ENCODE measurements at places on chromosomes 12 and 14.

- DNase-seq: no peak
Measured at GRCh38 chr12:74393272-74393671, 144.4 kb upstream of the ATXN7L3B start.

DNA sequence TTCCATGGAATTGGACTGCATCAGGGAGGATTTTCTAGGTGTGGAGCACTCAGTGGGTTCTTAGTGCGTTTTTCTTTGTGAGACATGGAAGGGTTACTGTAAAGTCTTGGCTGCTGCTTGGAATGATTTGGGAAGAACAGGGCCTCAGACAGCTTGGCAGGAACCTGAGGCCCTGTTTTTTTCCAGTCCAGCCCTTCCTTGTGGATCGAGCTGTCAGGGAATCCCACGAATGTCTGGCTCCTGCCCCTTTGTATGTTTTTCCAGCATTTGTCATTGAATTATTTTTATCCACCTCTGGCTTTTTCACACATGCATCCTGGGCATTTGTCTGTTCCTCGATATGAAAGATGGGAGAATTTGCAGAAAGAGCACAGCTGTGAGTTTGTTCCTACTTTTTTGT lies 158.5 kb downstream of the TGFB3 start:
- DNase-seq: no peak

GRCh38 chr12:51307655-51308593 lies 16.1 kb downstream of the BIN2 start:
- DNase-seq: no peak

- no peak for DNase-seq
Measured at GRCh38 chr14:44639781-44640385, 132.8 kb upstream of the FSCB start.

DNA sequence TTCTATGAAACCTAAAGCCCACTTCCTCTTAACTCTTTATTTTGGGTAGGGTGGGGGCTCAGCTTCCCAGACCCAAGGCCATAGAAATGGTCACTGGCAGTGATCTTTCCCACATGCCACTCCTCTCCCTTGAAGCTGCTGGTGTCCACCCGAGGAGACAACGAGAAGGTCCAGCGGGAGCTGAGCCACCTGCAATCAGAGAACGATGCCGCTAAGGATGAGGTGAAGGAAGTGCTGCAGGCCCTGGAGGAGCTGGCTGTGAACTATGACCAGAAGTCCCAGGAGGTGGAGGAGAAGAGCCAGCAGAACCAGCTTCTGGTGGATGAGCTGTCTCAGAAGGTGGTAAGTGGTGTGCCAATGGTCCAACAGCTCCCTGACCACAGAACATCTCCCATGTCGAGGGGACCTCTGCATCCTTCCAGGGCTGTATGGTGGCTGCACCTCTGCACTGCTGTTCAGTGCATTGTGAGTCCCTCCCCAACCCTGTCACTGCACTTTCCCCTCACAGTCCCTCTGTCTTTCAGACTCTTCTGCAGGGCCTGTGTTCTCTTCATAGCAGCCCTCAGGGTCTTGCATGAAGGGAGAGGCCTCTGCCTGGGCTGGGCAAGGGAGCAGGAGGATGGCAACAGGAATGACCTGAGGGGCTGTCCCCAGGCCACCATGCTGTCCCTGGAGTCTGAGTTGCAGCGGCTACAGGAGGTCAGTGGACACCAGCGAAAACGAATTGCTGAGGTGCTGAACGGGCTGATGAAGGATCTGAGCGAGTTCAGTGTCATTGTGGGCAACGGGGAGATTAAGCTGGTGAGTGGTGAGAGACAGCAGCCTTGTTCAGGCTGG lies 18.8 kb upstream of the PIP4K2C start:
- DNase-seq: no peak

GRCh38 chr14:25521616-25522015 lies 471.7 kb upstream of the STXBP6 start:
- DNase-seq: no peak

GRCh38 chr14:91606851-91607250 lies 96.7 kb upstream of the PPP4R3A start:
- no peak for DNase-seq

DNA sequence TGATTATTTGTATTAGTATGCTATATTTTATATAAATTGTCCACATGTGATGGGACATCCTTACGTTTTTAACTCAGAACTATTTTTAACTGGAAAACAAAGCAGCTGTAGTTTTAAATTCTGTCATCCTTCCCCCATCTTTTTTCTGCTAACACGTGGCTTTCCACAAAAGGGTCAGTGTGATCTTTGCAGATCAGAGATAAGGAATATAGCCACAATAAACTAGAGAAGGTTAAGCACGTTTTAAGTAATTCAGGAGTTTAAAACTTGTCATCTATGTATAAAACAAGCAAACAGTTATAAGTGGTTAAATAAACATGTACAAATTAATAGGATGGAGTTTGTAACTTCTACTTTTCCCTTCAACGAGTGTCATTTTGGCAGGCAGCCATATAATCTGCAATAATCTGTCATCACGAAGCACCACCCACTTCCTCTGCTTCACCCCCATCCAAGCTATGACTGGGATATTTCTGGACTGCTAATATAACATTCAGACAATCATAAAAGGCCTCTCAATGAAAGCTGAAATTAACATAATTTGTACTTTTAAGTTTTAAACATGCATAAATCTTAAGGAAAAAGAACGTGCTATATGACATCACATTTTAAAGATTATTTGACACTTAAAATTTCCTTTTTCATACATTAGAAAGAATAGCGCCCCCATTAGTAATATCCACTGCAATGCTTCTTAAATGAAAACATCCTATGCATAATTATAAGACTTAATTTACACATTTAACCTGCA lies 15.3 kb downstream of the TAOK3 start:
- DNase-seq: no peak

GRCh38 chr14:55107766-55108554 lies 21.1 kb upstream of the LGALS3 start:
- DNase-seq: no peak

DNA sequence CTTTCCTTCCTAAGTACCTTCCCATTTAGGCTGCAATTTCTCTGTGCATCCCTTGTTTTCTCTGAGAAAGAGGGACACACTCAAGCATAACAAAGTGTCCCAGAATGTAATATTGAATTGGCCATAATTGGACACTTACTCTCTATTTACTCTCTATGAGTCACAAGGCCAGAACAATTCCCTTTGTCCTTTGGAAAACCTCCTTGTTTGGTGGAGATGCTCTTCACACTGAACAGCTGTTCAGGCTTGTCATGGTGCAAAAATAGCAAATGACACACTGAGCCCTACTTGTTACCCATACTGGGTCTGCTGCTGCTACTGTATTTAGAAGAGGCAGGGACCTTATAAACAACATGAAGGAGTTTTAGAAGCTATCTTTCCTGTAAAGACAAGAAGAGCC lies 1590.5 kb upstream of the TMEM132C start:
- no peak for DNase-seq

DNA sequence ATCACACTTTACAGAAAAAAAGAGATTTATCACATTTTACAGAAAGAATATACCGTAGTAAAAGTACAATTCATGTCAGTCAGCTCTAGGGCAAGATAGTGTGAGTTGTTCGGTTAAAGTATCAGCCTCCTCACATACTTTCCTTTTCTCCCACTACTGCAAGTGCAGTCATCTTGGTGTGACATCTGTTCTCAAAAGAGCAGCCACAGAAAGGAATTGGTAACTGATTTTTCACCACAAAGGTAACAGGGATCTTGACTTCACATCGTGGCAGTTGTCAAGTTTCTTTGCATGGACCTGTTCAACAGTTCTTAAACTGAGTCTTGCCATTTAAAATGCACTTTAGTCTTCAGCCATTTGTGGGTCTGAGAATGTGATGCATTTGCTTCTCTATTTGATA lies 5.0 kb upstream of the E2F7 start:
- DNase-seq: no peak

GRCh38 chr12:71159264-71159663 lies 1.5 kb upstream of the TSPAN8 start:
- DNase-seq: no peak

- DNase-seq: no peak
Measured at GRCh38 chr14:100421756-100422470, 98.8 kb downstream of the SLC25A47 start.

GRCh38 chr14:81224222-81224621 lies 3.5 kb upstream of the GTF2A1 start:
- DNase-seq: no peak

DNA sequence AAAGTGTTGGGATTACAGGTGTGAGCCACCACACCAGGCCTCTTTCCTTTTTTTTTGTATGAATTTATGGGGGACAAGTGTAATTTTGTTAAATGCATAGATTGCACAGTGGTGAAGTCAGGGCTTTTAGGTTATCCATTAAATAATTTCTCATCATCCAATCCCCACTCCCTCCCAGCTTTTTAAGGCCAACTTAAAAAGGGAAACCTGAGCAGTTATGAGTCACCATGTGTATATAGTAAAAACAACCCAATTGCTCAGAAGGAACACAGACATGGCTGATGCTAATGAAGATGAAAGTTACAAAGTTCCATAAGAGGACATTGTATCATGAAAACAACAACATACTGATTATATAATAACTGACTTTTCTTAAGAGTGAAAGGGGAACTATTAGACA lies 25.6 kb upstream of the ARID2 start:
- DNase-seq: no peak

DNA sequence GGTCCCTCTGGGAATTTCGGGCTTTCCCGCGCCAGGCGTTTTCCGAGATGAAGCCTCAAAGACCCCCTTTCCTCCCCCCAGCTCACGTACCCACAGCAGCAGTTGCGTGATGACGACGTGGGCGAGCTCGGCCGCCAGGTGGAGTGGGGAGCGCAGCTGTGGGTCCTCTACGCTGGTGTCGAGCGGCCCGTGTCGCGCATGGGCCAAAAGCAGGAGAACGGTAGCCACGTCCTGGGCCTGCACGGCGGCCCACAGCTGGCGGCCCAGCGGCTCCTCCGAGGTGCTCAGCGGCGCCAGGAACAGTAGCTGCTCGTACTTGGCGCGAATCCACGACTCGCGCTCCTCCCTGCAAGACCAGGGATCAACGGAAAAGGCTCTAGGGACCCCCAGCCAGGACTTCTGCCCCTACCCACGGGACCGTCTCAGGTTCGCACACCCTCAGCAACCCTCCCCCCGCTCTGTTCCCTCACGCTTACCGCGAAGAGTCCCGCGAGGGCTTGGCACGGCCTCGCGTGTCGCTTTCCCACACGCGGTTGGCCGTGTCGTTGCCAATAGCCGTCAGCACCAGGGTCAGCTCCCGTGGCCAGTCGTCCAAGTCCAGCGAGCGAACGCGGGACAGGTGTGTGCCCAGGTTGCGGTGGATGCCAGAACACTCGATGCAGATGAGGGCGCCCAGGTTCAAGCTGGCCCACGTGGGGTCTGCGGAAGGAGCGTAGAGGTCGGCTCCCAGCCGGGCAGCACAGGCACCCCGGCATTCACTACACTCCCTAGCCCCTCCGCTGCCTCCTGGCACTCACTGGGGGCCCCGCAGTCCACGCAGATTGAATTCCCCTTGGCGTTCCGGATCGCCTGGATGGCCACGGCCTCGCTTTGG lies 11.4 kb downstream of the AGAP2 start:
- no peak for DNase-seq

DNA sequence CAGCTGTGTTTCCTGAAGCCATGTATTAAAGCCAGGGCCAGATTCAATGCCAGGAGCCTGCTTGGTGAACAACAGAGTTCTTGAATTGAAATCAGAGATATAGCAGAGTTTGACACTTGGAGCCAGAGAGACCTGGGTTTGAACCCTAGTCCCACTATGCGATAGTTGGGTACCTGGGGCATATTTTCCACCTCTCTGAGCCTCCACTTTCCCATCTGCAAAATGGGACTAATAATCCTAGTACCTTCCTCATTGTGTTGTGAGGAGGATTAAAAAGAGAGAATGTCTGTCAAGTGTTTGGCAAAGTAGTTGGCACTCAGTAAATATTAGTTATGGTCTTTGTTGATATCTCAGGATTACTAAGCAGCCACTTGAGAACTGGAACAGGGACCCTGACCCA lies 6.0 kb upstream of the HRK start:
- no peak for DNase-seq

DNA sequence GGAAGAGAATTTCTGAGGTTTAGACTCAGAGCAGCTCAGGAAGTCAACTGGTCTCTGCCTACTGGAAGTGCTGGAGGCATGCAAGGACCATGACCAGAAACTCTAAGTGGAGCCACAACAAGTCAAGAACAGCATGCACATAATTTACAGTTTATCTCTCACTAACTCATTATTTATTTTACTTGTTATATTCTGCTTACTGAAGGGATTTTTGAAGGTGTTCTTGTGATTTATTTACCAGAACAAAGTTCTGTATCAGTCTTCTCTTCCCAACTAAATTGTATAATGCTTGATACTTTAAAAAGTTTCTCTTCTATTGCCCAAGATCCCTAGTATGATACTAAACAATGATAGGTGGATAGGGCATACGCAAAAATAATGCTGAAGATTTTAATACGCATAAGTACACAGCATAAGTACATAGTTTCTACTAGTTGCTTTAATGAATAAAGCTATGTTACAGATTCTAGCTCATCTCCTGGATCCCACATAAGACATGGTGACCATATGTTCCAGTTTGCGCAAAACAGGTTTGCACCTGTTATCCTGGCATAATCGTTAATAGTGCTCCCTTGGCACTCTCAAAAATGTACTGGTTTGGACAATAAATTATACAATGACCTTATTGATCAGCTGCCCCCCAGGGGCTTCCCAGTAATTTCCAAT lies 11.6 kb upstream of the SPTB start:
- DNase-seq: no peak

GRCh38 chr14:85471744-85472143 lies 58.2 kb upstream of the FLRT2 start:
- no peak for DNase-seq

GRCh38 chr14:68124979-68125731 lies 305.6 kb downstream of the RAD51B start:
- DNase-seq: no peak

DNA sequence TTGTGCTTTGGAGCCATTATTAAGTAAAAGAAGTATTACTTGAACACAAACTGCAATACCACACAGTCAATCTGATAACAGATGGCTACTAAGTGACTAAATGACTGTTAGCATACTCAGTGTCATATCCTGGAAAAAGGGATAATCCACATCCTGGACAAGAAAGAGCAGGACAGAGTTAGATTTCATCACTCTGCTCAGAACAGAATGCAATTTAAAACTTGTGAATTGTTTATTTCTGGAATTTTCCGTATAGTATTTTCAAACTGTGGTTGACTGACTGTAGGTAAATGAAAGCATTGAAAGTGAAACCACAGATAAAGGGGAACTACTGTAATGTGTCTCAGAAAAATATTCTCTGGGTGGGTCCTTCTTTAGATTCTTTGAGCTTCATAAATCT lies 458.8 kb downstream of the TMEM117 start:
- no peak for DNase-seq

GRCh38 chr14:67573228-67574010 lies 26.6 kb downstream of the PIGH start:
- DNase-seq: no peak
